Glomerular endothelial cell (primary cell): ENCODE measurements at places on chromosomes 1 and 21. TPM values are rescaled to one million over a fixed set of nuclear protein-coding genes. Genes with fewer than 3 reads are reported as not detected.

The CYP2J2 gene
- total RNA-seq: 0.05 and 0.58 TPM in 2 replicates

The DENND2C gene
- total RNA-seq: 1.2 and 1.3 TPM in 2 replicates

The NOL9 gene
- 19.5 and 32.1 TPM in 2 replicates for total RNA-seq

The SLC9C2 gene
- not detected in 2 replicates for total RNA-seq

The ZBTB8A gene
- 8.4 and 10.4 TPM in 2 replicates for total RNA-seq

DNA sequence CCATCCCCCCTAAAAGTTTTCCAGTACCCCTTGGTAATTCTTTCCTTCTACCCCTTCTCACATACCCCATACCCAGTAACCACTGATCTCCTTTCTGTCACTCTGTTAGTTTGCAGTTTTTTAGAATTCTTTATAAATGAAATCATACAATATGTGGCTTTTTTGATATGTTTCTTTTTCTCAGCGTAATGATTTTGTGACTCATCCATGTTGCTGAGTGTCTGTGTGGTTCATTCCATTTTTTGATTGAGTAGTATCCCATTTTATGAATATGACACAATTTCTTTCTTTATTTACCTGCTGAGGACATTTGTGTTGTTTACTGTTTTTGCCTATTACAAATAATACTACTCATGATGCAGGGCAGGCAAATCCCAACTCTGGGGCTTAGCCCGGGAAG, 1605.3 kb downstream of the BRINP3 start:
- no peak for DNase-seq

DNA sequence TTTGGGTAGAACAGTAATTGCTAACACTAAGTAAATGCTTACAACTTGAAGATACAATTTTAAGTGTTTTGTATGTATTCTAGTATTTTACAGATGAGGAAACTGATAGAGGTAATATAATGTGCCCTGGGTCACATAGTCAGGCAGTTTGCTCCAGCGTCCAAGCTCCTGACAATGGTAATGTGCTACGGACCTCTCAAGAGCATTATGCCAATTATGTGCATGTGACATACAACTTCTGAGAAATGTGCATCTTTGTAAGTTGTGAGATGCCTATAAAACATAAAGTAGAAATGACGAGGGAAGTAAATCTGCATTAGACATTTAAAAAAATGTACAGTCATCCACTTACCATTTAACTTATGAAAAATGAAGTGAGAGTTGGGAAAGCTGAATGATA, 186.8 kb downstream of the LRRC7 start:
- DNase-seq: no peak

- DNase-seq: no peak
Observed at GRCh38 chr1:30635391-30635975, 87.9 kb downstream of the MATN1 start.

DNA sequence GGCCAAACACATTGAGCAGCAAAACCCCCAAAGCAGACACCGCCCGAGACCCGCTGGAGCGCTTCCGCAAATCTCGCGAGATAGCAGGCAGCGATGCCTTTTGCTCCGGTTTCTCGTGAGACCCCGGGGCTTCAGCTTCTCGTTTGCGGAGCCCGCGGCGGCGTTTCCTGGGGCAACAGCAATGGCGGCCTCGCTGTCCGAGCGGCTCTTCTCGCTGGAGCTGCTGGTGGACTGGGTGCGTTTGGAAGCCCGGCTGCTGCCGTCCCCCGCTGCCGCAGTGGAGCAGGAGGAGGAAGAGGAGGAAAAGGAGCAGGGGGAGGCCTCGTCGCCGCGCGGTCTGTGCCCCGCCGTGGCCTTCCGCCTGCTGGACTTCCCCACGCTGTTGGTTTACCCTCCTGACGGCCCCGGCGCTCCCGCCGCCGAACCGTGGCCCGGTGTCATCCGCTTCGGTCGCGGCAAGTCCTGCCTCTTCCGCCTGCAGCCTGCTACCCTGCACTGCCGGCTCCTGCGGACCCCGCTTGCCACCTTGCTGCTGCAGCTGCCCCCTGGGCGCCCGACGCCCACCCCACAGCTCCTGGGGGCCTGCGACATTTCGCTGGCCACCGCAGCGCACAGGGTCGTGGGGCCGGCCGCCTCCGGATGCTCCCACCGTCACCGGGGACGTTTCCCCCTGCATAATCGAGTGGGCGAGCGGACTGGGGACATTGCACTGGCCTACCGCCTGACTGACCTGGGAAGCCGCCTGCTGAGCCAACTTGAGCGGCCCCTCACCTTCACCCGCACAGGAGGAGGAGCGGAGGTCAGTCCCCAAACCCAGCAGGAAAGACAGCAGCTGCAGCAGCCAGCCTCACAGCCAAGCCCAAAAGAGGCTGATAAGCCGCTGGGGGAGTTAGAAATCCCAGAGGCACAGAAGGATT, at the start of gene MAP10:
TSS of gene MAP10 (plus strand) at position 148 of the 917 bp plus-strand sequence. CDS start at position 182, 34 bp downstream.
- DNase-seq: no peak

GRCh38 chr1:175885326-175885725, 141.9 kb upstream of the TNR start:
- DNase-seq: no peak

DNA sequence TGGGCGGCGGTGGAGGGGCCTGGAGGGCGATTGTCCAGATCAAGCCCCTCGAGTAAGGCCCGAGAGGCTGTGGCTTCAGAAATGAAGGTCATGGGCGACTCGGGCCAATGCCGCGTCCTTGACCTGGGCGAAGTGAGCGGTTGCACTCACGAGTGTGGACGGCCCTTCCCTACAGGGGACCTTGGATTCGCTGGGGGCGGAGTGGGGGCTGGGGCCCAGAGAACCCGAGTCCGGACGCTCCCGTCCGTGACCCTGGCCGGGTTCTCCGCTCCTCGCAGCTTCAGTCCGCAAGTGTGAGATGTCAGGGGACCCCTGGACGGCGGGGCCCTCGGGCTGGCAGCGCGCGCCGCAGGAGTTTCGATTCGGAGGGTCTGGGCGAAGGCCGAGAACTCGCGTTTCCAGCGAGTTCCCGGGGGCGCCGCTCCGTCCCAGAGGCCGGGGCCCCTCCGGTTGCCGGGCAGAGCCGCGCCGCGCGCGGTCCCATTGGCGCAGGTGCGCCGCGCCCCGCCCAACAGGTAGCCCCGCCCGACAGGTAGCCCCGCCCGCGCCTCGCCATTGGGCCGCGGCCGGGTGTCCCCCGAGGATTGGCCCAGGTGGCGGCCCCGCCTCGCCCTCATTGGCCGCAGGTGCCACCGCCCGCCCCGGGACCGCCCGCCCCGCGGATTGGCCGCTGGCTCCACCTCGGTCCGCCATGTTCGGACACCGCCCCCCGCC, at the start of gene PRKCZ:
TSS of gene PRKCZ (plus strand) at position 694 of the 714 bp plus-strand sequence. CDS start 220 bp downstream, outside the sequence.
- no peak for DNase-seq

DNA sequence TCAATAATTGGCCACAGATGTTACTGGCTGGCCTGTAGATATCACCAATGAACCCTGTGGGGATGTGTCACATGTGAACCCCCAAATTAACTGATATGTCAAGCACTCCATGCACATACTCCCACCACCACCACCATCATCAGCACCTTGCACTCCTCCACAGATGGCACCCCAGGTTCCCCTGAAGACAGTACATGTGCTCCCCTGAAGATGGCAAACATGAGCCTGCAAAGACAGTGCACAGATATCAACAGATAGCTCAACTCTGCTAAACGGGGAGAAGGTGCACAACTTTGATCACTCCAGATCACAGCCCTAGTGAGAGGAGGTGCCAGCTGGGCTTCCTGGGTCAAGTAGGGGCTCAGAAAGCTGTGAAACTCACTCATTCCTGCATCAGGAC, 74.4 kb downstream of the CLCA4 start:
- no peak for DNase-seq

GRCh38 chr1:31637915-31638673, 6.6 kb downstream of the PEF1 start:
- DNase-seq: no peak

DNA sequence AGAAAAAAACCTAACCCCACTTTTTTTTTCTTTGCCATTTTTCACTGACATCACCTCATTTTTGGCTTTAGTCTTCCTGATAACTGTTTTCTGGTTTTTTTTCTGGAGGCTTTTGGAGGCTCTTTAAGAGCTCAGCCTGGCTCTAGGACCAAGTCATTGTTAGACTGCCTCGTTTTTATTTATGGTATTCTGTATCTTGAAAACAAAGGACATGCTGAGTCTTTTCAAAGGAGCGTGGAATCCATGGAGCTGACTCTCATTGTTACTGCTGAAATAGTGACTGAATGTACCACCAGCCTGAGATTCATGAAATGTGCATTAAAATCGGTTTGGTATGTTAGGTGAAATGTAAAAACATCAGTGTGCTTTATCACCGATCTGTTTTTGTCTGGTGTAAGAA, 28.0 kb downstream of the RASAL2 start:
- no peak for DNase-seq

DNA sequence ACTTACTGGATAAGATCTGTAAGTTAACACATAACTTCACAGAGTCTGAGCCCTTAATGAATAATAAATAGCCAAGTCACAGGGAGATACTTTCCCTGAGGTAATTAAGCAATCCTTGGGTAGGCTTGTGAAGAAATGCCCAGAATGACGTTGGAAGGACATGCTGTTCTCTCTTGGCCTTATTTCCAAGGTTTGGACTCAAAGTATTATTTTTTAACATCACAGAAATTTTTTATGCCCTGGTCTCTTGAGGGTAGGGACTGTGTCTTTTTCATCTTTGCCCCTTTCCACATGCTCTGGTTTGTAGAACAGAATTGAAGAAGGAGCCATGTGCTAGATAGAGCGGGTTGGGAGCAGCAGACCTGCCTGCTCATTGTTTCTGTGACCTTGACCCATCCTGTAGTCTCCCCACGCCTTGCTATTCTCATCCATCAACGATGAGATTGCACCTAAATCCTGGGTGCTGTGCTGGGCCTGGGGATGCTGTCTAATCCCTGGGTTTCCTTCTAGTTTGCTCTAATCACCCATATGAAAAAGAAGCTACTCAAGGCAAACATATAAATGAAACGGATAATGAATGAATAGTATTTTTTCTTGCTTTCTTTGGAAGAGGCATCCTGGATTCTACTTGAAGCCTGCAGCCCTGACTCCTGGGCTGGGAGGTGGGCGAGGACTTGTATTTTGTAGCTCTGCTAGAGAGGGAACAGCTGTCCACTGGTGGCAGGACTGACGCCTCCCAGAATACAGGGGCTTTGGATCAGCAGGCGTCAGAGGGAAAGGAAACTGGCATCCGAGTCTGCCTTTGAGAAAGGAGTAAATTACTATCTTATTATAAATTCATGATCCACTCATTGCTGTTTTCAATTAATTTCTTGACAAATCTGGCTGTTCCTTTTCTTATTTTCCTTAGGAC, 17.5 kb upstream of the LAMTOR5 start:
- DNase-seq: no peak

- no peak for DNase-seq
Observed at GRCh38 chr21:34915364-34915841, 133.7 kb downstream of the RUNX1 start.
